G401 (cell line): ENCODE measurements at places on chromosomes 3 and 15.

DNA sequence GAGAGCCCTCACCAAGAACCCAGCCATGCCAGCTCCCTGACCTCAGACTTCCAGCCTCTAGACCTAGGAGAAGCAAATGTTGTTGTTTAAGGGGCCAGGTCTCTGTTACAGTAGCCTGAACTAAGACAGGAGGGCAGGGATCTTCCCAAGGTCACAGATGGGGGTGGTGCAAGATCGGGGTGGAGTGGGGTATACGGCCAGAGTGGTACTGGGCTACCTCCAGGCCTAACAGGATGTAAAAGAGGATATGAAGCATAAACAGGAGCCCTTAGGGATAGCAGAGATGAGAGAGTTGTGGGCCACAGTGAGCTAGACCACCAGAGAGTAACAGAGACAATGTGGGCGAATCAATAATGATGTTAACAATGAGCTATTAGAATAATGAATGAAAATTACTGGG is 82.9 kb downstream of the TOP2B start:
- no peak for DNase-seq

DNA sequence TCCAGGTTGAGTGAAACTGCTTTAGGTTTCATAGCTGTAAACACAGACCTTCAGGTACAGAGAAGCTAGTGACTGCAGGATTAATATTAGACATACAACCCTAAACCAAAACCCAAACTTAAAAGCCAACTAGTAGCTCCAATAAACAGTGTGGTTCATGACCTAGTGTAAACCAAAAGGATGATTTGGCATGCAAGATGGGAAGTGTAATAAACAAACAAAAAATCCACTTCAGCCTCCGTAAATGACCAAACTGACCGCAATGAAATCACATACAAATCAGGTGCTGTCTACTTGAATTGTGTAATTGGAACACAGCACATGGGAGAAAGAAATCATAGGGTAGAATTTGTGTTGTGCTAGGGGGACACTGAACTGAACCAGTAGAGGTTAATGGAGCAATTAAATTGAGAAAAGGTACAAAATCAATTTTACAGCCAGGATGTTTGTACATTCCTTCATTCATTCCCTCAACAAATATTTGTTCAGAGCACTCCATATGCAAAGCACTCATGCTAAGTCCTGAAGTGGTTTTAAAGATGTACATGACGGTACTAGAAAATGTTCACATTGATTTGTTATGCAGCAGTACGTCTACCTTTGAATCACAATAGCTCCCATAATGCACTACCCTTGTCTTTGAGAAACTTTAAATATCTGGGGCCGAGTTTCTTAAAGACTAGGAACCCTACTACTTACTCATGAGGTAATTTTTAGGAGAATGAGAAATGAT is 21.4 kb upstream of the CHST2 start:
- DNase-seq, result no peak

GRCh38 chr3:99175276-99175812 is 273.8 kb upstream of the DCBLD2 start:
- DNase-seq, result no peak

DNA sequence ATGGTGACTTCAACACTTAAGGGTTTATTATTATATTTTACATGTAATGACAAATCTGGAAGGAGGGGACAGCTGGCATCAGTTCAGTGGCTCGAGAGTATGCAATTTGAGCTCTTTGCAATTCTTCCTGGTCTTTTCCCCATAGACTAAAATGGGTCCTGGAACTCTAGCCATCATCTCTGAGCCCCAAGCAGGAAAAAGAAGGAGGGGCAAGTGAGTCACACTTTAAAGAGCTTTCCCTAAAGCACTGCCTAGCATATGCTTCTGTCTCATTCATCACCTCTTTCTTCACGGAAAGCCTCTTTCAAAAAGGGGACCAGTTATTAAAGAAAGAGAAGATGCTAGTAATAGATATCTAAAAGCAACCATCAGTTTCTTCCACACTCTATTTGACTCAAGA is 466.3 kb downstream of the ZIC1 start:
- no peak for DNase-seq

DNA sequence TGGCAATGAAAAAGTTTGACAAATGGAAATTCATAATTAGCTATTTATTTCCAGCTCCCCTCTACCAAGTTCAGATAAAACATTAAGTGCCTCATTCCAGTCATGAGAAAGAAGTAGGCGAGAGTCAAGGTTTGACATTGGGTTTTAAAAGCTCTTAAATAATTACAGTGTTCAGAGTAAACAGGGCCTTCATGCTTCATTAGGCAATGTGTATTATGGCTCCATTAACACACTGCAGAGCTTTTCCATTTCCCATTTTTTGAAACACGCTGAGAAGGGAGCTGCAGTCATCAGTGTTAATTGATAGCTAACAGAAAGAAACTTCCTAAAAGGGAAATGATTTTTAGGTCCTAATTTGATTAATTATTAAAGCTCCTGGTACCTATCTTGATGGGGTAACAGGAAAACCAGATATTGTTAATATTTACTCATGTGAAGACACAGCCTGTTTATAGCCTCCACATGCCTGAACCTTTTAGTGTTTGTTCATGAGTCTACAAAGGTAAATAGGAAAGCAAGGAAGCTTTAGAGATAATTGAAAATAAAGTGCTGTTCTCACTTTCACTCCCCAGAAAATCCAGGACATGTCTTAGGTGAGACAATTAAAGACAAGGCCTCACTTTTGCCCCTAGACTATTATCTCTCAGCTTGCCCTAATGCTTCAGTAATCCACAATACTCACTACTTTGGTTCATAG is 28.7 kb downstream of the SST start:
- no peak for DNase-seq

- DNase-seq, result no peak
These were observed 30.8 kb downstream of the ARHGEF26 start for GRCh38 chr3:154151969-154152368.

GRCh38 chr3:152105446-152105845 is 163.3 kb upstream of the MBNL1 start:
- no peak for DNase-seq

DNA sequence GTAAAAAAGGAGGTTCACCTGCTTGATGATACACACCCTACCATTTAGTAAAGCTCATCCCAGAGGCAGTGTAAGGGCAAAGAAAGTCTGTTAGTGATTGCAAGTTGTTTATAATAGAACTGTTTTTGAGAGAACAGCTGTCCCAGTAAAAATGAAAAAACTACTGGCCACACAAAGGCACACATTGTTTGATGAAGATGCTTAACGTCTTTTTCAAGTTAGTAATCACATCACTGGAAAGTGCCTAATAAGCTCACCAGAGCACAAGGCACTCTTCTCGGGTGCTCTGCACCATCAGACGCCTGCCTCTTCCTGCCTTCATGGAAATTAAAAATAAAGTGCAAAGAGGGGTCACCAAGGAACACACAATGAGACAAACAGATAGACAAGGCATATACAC is 186.9 kb downstream of the PDZRN3 start:
- DNase-seq, result no peak

- no peak for DNase-seq
These were observed 228.0 kb upstream of the LRRFIP2 start for GRCh38 chr3:37402351-37402750.

DNA sequence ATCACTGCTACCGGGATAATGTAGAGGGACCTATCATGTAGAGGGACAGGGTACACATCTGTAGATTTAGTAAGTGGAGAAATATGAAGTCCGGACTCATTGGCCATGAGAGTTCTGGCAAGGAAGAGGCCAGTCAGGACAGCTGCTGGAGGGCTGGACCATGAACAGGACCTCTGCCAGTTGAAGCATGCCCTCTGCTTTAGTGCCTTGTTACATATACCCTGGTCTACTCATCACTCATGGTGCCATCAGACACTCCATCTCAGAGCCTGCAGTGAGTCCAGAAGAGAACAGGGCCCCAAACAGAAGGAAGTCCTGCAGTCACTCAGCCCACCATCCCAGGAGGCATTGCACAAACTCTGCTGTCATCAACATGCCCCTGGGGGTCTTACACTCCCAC is 54.7 kb upstream of the CA12 start:
- no peak for DNase-seq

DNA sequence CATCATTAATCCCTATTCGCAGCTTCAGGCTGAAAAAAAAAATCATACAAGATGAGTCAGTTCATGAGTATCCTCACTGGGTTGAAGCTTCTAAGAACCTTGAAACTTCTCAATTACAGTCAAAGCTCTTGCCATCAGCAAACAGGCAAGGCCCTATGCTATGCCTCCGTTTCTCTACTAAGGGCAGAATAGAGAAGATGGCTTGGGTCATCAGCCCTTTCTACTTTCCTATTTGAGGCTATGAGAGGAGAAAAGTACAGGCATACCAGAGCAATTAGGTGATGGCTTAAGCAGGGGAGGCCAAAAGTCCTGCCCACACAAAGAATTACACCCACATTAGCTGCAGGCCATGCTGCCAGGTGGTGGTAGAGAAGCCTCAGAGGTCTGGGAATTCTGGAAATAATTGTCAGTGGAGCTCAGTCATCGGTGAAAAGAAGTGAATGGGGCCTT is 89.0 kb downstream of the MRPL46 start:
- DNase-seq, result no peak

DNA sequence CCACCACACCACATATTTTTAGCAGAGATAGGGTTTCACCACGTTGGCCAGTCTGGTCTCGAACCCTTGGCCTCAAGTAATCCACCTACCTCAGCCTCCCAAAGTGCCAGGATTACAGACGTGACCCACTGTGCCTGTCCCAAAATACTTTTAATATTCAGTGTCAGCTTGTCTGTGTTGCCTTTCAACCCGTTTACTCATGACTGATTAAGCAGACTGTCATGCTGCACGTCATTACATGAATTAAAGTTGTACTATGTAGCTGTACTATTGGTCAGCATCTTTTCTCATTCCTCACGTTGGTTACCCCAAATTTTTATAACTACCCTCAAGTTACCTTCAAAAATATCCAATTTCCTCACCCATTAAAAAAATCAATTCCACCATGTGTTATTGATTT is 48.7 kb upstream of the GADL1 start:
- no peak for DNase-seq

DNA sequence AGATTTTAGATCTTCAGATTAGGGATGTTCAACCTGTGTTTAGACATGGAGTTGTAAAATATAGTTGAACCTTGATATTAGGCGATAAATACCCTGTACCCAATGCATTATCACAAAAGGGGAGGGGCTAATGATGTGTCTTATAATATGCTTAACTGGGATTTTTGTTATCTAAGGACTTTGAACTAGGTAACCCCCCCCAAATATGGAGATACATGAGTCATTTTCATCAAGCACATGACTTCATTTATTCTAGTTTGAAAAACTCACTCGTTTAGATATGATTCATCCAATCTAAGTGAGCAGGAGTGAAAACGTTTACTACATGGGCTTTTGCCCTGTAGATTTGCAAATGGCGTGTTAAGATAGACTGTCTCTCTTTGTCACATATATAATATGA is 212.4 kb downstream of the IL5RA start:
- no peak for DNase-seq

- no peak for DNase-seq
These were observed 27.8 kb upstream of the TSEN2 start for GRCh38 chr3:12456441-12456840.

- DNase-seq, result no peak
These were observed 133.2 kb upstream of the CHRM5 start for GRCh38 chr15:33834892-33835743.
